Activated T-helper 1 cell treated with Interleukin-2 at 50 U/mL for 16 hours (primary cell): ENCODE measurements at places on chromosomes 3 and 15.

GRCh38 chr15:46344115-46344724 is 709.4 kb downstream of the SQOR start:
- DNase-seq = no peak

GRCh38 chr3:107850681-107851080 is 240.2 kb downstream of the CD47 start:
- no peak for DNase-seq

GRCh38 chr3:167587651-167588050 is 66.1 kb downstream of the WDR49 start:
- DNase-seq = no peak

DNA sequence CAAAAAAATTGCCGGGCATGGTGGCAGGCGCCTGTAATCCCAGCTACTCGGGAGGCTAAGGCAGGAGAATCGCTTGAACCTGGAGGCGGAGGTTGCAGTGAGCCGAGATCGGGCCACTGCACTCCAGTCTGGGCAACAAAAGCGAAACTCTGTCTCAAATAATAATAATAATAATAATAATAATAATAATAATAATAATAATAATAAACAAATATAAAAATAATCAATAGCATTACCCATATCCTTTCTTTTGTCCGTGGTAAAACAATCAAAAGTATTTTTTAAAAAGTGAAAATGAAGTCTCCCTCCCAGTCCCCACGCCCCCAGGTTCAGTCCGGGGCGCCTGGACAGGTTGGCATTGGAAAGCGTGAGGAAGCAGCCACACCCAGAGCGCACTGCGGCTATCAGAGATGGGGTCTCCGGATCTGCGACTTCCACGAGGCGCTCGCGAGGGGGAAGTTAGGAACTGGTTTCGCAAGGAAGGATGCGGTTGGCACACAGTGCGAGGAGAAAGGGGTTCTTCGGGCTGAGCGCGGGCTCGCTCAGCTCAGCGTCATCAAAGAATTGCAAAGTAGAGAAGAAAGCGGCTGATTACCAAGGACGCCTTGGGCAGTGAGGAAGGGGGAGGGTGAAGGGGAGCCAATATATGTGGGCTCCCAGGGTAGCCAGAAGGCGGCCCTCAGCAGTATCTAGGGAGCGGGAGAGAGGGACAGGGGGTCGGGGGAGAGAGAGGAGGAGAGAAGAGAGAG is 69.5 kb upstream of the EPHB3 start:
- no peak for DNase-seq

DNA sequence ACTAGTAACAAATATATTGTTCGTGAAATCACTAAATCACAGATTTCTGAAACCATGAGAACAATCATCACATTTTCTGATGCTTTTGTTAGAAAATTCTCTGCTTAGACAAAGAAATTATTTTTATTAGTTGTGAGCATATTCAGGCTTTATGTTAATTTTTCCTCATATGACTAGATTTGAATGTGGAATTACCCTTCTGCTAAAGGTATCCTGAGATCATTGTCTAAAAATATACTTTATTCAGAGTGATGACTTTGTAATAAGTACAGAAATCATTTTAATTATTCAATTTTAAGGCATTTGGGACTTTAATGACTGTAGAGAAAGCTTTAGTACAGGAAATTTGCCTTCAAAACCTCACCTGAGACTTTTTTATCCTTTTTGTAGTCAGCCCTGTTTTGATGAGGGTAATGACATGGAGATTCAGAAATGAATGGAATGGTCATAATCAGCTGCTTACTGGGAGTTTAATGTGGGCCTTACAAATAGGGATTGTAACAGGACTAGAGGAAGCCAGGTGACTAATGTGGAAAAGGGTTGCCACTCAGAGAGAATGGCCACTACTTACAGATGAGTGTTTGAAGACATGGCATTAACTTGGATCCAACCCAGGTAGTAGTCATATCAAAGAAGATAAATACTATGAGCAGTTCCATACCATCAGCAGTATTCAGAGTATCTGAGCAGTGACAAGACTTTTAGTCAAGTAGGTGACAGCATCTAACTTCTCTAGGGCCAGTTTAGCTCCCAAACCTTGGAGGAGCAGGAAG is 148.3 kb downstream of the MBNL1 start:
- DNase-seq = no peak

DNA sequence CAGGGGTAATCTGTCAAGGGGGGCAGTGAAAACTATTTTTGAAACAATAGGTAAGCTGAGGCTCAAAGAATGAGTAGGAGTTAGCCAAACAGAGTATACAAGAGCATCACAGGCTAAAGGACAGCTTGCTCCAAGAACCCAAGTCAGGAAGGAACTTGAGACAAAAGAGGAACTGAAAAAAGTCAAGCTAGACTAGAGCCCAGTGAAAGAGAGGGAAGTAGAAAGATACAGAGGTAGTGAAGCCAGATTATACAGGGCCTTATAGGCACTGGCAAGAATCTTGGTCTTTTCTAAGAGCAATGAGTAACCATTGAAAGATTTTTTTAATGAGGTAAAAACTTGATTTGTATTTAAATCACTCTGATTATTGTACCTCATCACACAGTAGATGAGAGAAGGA is 69.9 kb downstream of the FILIP1L start:
- no peak for DNase-seq

GRCh38 chr15:65970937-65971740 is 101.8 kb downstream of the RAB11A start:
- no peak for DNase-seq

- no peak for DNase-seq
Measured at GRCh38 chr3:171508676-171509075, 48.5 kb upstream of the TNIK start.

GRCh38 chr3:63969876-63970275 is 53.4 kb downstream of the PSMD6 start:
- DNase-seq = no peak

DNA sequence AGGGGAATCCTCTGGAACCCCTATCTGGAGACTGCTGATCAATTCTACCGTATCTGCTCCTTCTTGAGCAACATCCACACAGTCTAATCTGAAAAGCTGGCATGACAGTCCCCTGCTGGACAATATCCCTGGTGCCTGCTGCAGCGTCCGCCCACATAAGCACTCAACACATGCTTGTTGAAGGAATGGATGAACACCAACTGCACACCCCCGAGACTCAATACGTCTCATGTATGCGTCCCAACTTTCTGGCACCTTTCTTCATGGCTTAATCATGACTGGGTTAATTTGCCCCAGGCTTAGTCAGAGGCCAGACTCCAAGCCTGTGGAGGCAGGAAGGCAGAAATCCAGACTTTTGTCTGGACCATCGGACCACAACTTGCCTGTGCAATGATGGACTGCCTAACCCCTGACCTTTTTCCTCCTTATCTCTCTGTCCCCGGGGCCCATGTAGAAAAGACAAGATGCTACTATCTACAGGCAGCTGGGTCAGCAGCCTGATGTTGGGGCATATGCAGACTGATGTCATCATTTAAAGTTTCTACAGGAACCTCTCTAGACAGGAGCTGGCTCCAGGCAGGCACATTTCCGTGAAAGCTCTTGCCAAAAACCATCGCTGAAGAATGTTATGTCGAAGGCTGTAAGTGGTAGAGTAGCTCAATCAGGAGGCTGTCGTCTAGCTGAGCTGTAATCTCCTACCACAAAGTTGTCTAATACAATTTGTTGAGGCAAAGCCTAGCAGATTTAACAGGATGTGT is 114.1 kb upstream of the TPM1 start:
- DNase-seq = no peak

DNA sequence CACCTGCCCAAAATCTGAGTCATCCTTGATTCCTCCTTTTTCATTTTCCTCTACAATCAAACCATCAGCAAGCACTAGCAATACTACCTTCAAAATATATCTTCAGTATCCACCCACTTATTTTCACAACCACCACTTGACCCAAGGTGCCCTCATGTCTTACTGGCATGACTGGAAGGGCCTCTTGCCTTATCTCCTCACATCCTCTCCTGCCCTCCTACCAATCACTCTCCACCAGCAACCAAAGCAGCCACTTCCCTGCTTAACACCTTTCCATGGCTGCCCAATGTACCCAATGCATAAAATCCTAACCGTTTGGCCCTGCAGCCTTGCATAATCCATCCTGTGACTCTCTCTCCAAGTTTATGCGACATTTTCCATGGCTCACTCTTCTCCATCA is 76.0 kb downstream of the MTHFS start:
- DNase-seq = no peak

DNA sequence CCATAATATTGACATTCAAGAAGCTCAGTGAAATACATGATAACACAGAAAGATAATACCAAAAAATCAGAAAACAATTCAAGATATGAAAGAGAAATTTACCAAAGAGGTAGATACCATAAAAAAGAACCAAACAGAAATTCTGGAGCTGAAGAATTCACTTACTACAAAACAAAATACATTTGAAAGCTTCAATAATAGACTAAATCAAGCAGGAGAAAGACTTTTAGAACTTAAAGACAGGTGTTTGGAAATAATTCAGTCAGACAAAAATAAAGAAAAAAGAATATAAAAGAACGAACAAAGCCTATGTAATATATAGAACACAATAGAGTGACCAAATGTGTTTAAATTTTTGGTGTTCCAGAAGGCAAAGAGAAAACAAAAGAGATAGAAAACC is 158.7 kb downstream of the MOBP start:
- no peak for DNase-seq

DNA sequence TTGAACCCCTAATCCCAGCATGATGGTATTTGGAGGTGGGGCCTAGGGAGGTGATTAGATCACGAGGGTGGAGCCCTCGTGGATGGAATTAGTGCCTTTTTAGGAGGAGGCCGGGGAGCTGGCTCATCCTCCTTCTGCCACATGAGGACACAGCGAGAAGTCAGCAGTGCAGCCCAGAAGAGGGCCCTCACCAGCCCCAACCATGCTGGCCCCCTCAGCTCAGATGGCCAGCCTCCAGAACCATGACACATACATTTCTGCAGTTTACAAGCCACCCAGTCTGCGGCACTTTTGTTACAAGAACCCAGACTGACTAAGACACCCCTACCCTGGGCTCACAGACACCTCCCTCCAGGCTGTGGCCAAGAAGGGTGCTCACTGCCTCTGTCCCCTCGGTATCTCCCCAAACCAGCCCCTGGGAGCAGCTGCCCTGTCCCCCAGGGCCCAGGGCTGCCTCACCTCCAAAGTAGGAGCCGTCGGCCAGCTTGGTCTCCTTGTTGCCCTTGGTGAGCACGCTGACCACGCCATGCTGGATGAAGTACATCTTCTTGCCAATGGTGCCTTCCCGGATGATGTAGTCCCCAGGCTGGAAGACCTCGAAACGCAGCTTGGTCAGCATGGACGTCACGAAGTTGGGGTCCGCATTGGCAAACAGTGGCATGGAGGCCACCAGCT is 44.1 kb downstream of the HCN4 start:
- DNase-seq = no peak

DNA sequence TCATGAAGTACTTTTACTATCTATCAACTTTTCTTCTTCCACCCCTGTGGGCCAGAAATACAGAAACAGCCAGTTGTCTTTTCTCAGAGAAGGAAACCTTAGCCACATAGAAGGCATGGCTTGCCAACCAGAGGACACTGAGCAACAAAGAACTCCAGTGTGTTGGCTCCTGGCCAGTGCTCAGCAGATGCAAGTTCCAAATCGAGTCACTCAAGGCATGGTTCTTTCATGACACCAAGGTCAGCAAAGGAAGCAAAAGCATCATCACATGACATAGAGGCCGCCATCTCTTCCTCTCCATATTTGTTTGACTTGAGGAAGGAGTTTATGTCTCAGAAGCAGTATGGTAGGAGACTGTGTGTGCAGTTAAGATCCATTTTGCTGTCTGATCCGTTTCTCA is 92.2 kb downstream of the MYLK start:
- no peak for DNase-seq

- DNase-seq = no peak
Measured at GRCh38 chr3:187062526-187063177, 76.6 kb downstream of the RPL39L start.

GRCh38 chr15:69410248-69410874 is 3.8 kb upstream of the KIF23 start:
- no peak for DNase-seq

GRCh38 chr3:69567023-69567709 is 172.1 kb upstream of the MITF start:
- no peak for DNase-seq

GRCh38 chr3:126355251-126355650 is 2.0 kb downstream of the KLF15 start:
- DNase-seq = no peak

DNA sequence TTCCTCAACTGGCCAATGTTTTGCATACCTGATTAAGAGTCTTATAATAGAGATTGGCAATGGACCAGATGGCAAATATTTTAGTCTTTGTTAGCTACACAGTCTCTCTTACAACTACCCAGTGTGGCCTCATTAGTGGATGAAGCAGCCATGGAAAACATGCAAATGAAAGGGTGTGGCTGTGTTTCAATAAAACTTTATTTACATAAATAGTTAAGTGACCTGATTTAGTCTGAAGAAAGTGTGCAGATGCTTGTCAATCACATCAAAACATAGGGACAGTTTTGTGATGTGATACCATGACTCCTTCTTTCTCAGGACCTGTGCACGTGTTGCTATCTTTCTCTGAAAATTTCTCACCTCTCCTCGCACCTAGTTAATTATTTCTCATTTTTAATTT is 309.8 kb upstream of the GRM7 start:
- no peak for DNase-seq

DNA sequence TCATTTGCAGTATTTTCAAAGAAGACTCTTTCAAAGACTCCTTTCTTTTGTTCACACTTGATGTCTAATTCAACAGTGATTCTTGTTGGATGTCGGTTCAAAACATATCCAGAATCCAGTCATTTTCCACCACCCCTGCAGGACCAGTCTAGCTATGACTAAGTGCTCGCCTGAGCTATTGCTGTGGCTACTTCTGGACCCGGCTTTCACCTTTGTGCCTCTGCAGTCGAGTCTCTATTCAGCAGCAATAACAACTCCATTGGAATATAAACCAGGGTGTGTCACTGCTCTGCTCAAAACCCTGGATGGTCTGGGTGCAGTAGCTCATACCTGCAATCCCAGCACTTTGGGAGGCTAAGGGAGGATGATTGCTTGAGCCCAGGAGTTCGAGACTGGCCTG is 55.0 kb downstream of the PRICKLE2 start:
- DNase-seq = no peak

DNA sequence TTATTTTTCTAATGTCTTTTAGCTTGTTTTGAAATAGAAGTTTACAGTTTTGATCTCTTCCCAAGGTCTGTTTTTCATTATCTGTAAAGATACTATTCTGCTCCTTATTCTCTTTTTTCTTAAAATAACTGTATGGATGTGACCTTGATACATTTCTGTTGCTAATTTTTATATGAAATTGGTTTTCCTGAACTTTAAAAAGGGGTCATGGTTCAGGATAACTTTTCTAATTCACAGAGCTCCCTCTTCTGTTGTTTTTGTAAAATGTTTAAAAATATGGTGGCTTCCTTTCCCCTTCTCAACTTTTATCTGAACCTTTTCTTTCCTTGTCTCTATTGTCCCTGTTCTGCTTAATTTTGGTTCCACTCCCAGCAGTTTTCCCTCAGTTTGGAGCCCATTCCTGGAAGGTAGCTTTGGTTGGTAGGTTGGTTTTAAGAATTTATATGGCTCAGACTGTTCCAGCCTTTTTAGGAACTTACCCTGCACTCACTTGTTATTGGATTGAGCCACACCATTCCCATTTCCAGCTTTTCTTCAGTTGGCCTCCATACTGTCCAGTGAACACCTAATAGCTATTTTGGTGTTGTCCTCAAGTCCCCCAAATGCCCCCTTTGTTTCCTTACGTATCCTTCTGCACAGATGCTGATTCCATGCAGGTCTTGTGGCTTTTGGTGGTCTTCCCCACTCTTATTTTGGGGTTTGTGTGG is 70.3 kb downstream of the SLMAP start:
- DNase-seq = no peak

GRCh38 chr15:29612096-29612495 is 210.2 kb downstream of the TJP1 start:
- DNase-seq = no peak
